ENCODE measurements at places on chromosomes 13 and 19.

GRCh38 chr13:36431204-36432105 lies 840 bp upstream of the CCNA1 start:
- DNase-seq = no peak

GRCh38 chr13:33678906-33679657 lies 138.9 kb upstream of the RFC3 start:
- peak; percentile 30 for DNase-seq

GRCh38 chr13:114200399-114200911 lies 21.4 kb downstream of the CFAP97D2 start:
- DNase-seq = no peak

GRCh38 chr13:73058432-73058735 lies 421 bp upstream of the KLF5 start:
- no peak for DNase-seq

GRCh38 chr19:4362831-4363545 lies 19.6 kb downstream of the MPND start:
- no peak for DNase-seq

DNA sequence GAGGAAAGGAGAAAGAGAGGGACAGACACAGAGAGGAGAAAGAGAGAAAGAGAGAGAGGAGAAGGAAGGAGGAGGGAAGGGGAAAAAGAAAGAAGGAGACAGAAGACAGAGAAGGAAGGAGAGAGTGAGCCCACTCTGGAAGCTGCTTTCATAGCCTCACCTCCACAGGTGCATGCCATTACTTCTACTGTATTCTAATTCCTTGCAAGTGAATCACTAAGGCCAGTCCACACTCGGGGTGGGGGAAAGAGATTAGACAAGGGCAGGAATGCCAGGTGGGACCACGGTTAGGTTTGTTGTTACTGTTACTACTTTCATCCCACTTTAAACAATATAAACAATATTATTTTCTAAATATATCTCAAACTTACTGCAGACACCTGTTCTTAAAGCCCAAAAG lies 684.5 kb upstream of the ARGLU1 start:
- DNase-seq = no peak

DNA sequence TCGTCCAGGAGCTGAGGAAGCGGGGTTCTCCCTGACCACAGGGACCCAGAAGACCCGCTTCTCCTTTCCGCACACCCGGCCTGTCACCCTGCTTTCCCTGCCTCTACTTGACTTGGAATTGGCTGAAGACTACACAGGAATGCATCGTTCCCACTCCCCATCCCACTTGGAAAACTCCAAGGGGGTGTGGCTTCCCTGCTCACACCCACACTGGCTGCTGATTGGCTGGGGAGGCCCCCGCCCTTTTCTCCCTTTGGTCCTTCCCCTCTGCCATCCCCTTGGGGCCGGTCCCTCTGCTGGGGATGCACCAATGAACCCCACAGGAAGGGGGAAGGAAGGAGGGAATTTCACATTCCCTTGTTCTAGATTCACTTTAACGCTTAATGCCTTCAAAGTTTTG lies 18.9 kb downstream of the VASP start:
- no peak for DNase-seq

GRCh38 chr13:98500963-98501421 lies 75.9 kb downstream of the STK24 start:
- DNase-seq = no peak

GRCh38 chr19:5058521-5059212 lies 89.8 kb downstream of the KDM4B start:
- no peak for DNase-seq

DNA sequence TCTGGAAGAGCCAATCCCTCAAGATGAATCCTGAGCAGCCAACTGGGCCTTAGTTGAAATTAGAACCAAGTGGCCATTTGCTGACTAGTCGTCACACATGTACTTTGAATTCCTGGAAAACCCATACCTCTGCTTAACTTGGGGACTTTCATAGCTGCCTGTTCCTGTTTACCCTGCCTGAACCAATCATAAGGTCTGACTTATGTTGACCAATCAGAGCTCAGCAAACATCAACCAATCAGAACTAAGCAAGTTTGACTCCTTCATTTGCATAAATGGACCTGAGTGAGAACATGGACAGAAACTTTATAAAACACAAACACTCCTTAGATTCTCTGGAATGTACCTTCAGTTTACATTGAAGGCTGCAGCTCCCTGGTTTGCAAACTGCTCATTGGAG lies 50.8 kb downstream of the LATS2 start:
- DNase-seq = no peak

DNA sequence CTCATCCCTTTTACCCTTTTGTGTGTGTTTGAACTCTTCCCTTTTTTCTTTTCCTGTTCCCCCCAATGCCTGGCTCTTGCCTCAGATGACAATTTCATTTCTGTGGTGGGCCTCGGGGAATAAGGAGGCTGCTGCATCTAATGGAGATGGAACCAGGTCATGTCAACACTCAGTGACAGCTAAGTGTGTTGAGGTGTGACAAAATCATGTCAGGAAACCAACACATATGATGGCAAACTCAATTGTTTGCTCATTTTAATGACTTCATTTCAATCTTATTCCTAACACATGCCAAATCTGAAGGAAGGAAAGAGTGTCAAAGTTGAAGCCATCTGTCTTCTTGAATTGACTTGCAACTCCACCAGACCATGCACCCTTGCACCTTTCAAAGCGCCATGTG lies 36.7 kb downstream of the TNFSF11 start:
- no peak for DNase-seq

DNA sequence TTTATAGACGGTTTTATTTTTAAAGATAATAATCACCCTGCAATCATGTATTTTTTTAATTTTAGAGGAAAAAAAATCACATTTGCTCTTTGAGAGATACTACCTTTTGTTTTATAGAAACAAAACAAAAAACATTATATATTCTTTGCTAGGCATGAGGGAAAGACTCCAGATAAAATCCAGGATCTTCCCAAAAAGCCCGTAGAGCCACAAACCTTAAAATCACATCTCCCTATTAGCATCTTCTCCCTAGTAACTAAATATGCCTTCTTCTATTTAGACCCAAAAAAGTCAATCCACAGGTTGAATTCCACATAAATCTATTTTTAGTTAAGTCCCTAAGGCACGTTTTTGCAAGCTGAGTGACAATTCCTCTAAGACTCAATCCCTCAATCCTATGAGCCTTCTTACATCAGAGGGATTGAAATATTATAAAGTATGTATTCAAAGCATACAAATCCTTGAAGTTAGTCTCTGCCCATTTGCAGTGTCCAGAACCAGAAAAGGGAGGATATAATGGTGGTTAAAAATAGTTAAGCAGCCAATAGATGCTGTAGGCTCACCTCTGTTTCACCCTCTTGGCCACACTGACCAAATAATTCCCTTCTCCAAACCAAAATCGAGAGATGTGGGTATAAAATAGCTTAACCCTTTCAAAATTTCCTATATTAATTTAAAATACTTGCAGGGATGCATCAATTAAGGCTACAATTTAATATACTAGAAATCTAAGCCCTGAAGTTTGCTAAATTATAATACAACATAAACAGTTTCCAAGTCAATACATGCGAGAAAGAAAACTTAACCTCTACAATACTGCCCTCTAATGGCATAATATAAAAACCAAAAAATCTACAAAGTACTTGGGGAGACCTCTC lies 64.0 kb downstream of the SERP2 start:
- DNase-seq = no peak

- no peak for DNase-seq
These were observed 39.6 kb upstream of the CYP4F8 start for GRCh38 chr19:15575406-15575805.

GRCh38 chr19:10305139-10305806 lies 4.3 kb downstream of the ZGLP1 start:
- DNase-seq = no peak

DNA sequence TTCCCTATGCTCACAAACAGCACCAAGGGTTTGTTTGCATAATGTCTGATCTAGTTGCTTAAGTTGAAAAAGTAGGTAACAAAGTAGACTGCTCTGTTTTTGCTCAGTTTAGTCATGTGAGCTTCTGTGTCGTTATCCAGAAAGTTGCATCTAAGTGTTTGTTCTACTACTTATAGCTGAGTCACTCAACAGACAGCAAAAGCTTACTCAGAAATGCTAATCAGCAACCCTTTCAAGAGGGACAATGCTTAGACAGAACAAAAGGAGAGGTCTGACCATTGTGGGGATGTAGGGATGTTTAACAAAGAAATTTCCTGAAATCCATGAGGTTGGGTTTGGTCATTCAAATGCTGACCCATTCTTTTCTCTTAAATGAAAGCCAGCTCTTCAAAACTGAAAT lies 106.4 kb downstream of the ATP8A2 start:
- no peak for DNase-seq

- DNase-seq = no peak
These were observed 38.4 kb upstream of the TCF3 start for GRCh38 chr19:1690699-1691307.

- no peak for DNase-seq
These were observed 56.6 kb downstream of the MRPL57 start for GRCh38 chr13:21233086-21233485.

DNA sequence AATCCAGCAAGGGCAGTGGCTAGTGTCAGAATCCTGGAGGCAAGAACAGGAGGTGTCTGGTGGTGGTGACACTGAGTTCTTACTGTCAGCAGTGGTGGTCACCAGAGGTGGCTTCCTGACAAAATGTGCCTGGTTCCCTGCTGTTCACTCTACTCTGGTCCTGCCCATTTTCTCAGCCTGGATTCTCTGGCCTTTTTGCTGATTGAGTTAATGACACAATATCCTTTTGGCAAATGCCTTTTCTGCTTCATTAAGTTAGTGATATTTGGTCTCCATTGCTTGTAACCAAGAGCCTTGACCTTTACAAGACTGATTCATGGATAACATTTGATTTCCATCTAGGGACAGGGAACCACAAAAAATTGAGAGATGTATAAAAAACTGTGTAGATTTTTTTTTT lies 51.1 kb downstream of the RFC3 start:
- no peak for DNase-seq

DNA sequence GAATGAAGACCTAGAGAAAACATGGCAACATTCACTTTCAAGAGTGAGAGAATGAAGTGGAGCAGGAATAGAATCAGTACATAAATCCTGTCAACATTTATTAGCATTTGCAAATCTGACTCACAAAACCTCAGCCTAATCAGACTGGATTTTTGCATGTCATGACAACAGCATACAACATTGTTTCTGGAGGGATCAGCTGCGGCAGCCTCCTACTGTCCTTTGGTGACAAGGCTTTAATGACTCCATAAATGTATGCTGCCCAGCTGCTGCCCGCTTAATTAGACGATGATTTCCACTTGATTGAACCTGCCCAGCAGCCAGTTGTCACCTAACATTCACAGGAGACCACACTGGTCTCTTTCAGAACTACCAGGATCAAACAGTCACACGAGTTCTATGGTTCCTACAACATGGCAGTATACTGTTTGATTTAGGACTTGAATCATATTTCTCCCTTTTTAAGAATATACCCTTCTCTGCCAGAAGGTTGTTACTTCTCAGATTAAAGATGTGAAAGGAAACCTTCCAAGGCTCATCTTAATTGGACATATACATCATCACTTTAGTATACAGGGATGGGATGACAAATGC lies 9.3 kb downstream of the EBPL start:
- DNase-seq = no peak

- DNase-seq = no peak
These were observed 1528.0 kb downstream of the SLITRK5 start for GRCh38 chr13:89199138-89199537.

- DNase-seq = no peak
These were observed 21.4 kb downstream of the MIR17HG start for GRCh38 chr13:91368676-91369440.

GRCh38 chr13:42740753-42741152 lies 40.6 kb upstream of the FAM216B start:
- DNase-seq = no peak

- no peak for DNase-seq
These were observed 178.1 kb downstream of the FLT1 start for GRCh38 chr13:28316836-28317235.

DNA sequence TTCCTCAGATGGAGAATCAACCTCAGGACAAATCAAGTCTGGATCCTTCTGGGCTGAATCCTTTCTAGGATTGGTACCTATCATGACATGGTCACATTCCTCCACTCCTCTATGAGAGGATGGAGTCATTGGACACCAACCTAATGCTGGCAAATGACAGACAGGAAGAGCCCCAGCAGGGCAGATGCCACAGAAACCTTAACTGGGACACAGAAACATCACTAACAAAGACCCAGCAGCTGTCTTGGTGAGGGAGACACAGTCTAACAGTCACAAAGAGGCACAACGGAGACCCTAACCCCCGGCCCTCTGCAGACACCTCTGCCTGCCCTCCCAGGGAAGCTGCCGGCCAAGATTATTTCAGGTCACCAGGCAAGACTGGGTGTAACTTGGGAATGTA lies 2.1 kb downstream of the ANKRD27 start:
- DNase-seq = no peak

- DNase-seq = no peak
These were observed 333.4 kb downstream of the ITGBL1 start for GRCh38 chr13:101785858-101786257.

DNA sequence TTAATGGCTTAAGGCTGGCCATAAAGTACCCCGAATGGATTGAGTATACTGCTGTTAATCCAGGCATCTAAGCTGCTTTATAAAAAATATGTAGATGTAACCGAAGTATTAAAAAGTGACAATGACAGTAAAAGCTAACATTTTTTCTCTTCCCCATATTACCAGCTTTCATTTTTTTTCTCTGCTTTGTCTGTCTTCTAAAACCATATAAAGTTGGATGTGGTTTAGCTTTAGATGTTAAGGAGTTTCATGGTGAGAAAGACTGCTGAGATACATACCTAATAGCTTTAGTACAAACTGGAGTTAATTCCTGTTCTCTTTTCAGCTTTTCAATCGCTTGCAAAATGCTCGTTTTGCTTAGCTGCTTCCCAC lies 838 bp downstream of the AKAP11 start:
- no peak for DNase-seq

DNA sequence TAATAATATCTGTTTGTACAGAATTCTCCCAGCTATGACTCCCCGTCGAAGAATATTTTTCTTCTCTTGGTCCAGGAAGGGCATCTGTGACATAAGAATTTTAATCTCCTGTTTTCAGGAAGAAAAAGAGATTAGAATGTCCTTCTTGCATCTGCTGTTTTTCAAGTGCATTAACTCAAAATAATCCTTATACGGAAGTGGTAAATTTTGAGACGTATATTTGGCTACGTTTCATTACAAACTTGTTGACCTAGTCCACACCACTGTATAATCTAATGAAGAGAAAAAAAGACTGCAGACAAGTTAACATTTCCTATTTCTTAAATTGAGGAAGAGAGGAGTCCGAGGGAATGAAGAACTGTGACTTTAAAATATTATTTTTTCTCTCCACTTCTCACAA lies 959.9 kb downstream of the DIAPH3 start:
- no peak for DNase-seq

- no peak for DNase-seq
These were observed 32.8 kb downstream of the TNFSF13B start for GRCh38 chr13:108302279-108302678.

- DNase-seq = no peak
These were observed 19.0 kb upstream of the ISYNA1 start for GRCh38 chr19:18456974-18457373.

- DNase-seq = no peak
These were observed 276.1 kb downstream of the ITGBL1 start for GRCh38 chr13:101728615-101729014.
